ENCODE measurements at places on chromosomes 11 and 22.

DNA sequence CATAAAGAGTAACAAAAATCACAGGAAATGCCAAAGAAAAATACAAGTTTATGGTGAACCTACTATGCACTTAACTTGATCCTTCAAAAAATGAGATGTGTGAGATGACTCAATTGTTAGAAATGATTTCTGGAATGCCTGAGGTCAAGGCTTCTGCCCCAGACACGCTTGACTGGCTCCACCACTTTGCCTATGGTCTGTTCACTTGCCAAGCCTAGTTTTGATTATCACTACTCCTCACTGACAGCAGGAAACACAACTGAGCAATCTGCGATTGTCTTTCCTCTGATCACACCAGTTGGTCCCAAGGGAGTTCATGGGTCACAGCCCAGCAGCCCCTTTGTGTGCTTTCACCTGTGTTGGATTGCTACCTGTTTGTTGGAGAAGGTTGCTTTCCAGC is 20.6 kb upstream of the PRDM10 start:
- DNase-seq = no peak

- no peak for DNase-seq
Measured at GRCh38 chr22:46373921-46374662, 38.6 kb downstream of the TRMU start.

DNA sequence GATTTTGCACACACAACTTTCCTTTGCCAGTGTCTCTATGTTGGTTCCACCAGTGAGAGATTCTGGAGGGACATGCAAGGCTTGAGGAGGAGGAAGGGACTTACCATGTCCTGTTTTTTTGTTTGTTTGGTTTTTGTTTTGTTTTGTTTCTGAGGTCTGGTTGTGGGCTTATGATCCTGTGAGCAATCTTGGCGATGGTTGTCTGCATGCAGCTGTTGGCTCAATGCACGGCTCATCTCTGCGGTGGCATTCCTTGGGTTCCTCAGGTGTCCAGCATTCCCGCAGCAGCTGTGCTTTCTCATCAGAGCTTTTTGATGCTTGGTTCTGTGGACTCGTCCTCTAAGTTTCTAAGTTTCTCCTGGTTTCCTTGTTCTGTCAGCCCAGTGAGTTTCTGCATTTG is 4.8 kb upstream of the NNMT start:
- DNase-seq = no peak

- no peak for DNase-seq
Measured at GRCh38 chr11:31816468-31817053, 5.4 kb upstream of the PAX6 start.

GRCh38 chr11:103877221-103877620 is 159.2 kb upstream of the DDI1 start:
- DNase-seq = no peak

- DNase-seq = no peak
Measured at GRCh38 chr11:62671236-62671607, 251 bp upstream of the UQCC3 start.

DNA sequence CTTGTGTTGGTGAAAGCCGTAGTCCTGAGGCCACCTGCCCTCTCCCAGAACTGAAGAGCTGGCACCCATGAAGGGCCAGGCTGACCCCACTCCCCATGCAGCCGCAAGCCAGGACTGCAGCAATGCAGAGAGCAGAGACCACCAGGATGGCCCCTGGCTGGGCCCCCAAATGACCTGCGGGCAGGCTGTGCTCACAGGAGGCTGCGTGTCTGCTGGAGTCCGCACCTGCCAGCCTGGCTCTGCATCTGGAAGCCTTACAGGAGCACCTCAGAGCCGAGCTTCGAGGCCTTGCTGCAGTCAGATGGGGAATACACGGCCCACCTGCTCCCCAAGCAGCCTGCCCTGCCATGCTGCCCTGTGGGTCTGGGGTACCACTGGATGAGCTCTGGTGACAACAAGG is 1336.8 kb downstream of the TBC1D22A start:
- no peak for DNase-seq

DNA sequence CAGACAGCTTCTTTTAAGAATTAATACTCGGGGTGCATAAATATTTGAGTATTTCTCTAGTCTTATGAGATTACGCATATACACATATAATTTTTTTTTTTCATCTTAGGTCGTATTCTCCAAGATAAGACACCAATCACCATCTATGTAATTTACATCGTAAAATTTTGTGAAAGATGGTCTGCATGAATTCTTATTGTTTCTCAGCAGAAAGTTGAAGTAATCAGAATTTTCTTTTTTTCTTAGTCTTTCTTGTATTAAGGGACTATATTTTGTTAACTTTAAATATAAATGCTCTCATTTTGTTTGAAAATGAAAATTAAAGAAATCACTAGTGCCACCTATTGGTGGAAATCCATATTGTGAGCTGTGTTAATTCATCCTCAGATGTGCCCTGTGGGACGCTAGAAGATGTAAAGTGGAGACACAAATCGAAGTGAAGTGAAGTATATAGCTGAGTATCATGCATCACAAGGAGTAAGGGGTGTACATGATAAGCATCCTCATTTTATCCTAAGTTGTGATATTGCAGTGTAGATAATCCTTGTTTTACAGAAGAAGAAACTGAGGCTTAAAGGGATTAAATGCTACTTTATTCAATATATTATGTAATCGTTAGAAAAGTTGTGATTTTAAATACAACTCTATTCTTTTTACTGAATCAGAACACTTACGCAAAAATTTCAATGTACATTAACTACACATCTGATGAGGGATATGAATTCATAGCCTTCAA is 2084.3 kb downstream of the LRRC4C start:
- DNase-seq = no peak

- DNase-seq = no peak
Measured at GRCh38 chr22:27919942-27920755, 1.1 kb upstream of the PITPNB start.

- no peak for DNase-seq
Measured at GRCh38 chr11:127059286-127059685, 58.7 kb upstream of the KIRREL3 start.

GRCh38 chr11:44813401-44813800 is 86.6 kb downstream of the TSPAN18 start:
- DNase-seq = no peak

DNA sequence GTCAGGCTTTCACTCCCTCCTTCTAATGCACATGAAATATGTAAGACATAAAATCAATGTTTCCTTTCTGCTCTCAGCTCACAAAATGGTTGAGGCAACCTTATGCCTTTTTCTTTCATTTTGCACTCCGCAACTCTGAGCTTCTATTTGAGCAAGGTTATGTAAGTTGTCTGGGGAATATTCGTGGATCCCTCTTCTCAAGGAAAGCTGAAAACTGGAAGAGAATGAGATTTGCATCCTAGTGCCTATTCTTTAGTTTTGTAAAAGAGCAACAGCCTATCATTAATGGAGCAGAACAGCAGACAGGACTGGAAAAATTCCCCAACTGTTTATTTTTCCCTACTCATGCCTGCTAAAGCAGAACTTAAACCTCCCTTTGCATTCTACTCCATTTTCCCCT is 141.7 kb downstream of the FAM76B start:
- no peak for DNase-seq

DNA sequence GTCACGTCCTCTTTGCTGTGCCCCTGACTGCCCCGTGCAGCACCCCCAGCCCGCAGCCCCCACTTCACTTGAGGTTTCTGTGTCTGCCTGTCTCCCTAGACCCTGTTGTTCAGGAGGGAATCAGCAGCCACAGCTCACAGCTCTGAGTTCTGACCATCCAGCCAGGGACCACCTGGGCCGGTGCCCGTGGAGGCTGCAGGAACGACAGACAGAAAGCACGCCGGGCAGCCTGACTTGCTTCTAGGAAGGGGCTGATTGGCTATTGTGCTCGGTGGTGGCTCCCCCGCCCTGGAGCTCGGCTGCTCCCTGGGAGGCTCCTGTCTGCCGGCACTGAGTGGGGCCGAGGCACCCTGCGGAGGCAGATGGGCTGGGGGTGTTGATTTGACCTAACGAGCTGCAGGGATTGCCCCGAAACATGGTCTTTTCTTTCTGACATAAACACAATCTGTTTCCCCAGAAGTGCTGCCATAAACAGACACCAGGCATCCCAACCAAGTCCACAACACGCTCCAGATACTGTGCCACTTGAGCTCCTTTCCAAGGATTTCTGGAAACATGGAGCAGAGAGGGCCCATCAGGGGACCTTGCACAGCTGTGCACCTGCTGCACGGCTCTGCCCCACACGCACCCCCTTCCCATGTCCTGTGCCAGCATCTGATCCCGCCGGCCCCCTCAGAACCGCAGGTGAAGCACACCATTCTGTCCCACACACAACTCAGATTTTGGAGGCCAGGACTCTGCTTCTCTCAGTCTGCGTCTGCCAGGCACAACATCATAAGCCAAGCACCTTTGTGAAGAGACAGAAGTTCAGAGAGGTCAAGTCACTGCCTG is 855.9 kb downstream of the TBC1D22A start:
- DNase-seq = no peak

GRCh38 chr11:13304655-13305335 is 27.2 kb downstream of the BMAL1 start:
- no peak for DNase-seq

DNA sequence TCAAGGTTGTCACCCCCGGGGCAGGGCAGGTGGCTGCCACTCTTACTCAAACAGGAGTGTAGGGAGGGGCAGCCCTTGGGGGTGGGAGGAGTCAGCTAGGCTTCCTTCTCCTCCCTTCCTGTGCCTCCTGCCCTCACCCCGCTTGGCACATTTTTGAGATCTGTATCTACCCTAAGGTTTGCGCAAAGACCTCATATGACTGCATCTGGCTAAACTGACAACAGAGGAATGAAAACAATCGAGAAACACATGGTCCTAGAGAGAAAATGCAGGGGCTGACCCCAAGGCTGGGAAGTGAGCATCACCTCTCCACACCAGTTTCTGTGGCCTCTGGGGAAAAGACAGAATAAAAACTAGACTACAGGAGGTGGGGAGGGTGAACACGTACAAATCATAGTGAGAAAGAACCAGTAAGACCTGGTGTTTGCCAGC is 28.1 kb downstream of the IGSF9B start:
- no peak for DNase-seq

GRCh38 chr22:35133702-35134380 is 67.9 kb downstream of the ISX start:
- DNase-seq = no peak

- DNase-seq = no peak
Measured at GRCh38 chr22:18064636-18065035, 13.2 kb upstream of the PEX26 start.

- no peak for DNase-seq
Measured at GRCh38 chr22:29342577-29343312, 27.2 kb upstream of the RASL10A start.

GRCh38 chr22:42425989-42426355 is 6.2 kb downstream of the NFAM1 start:
- DNase-seq = no peak

DNA sequence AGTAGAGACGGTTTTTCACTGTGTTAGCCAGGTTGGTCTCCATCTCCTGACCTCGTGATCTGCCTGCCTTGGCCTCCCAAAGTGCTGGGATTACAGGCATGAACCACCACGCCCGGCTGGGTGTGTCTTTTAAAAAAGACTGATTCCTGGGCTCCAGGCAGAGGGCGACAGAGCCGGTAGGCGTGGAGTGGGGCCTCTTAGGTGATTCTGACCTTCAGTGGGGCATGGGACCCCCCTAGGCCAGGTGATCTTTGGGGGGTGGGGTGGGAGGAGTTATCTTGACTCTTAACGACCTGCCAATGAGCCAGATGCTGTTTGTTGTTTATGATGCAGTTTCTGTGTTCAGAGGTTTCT is 12.9 kb upstream of the SORL1-AS1 start:
- DNase-seq = no peak

DNA sequence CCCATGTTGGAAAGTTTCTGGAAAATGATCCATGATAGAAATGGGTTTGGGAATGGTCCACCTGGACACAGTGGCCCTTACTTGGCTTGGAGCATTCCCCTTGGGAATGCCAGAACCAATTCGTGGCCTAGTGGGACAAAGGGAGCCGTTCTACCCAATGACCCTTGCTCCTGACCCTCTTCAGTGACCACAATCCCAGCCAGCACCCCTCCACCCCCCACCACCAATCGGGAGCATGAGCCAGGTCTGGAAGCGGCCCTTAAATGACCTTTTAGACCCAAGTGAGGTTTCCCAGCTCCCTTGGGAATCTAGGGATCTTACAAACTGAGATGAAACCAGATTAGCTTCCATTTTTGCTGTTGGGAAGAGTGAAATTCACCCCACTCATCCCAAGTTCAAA is 51.3 kb upstream of the CDON start:
- no peak for DNase-seq

GRCh38 chr11:119316729-119317591 is at the start of gene MCAM:
Gene MCAM (minus strand): TSS chr11:119317130. CDS start chr11:119317101, 29 bp downstream.
- no peak for DNase-seq

GRCh38 chr11:66371627-66372415 is at the start of gene SLC29A2:
Gene SLC29A2 (minus strand): TSS chr11:66371760. CDS start chr11:66371591, 169 bp downstream.
- DNase-seq = peak; percentile 69

DNA sequence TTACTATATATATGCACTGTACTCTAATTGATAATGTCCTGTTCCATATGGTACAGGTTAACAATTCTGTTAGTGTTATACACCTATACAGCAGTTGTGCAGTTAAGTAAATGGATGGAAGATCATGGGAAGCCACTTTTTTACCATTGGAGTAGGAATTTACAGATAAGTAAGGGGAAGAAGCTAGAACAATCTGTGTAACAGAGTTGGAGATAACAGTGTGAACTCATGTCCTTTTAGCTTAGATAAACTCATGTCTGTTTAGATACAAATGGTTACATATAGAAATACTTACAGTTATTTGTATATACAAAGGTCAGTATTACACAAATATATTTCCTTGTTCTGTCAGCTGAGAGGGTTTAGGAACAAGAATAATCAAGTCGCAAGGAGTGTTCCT is 6.8 kb upstream of the DEUP1 start:
- no peak for DNase-seq
